ENCODE measurements at places on chromosomes 5 and 9.

DNA sequence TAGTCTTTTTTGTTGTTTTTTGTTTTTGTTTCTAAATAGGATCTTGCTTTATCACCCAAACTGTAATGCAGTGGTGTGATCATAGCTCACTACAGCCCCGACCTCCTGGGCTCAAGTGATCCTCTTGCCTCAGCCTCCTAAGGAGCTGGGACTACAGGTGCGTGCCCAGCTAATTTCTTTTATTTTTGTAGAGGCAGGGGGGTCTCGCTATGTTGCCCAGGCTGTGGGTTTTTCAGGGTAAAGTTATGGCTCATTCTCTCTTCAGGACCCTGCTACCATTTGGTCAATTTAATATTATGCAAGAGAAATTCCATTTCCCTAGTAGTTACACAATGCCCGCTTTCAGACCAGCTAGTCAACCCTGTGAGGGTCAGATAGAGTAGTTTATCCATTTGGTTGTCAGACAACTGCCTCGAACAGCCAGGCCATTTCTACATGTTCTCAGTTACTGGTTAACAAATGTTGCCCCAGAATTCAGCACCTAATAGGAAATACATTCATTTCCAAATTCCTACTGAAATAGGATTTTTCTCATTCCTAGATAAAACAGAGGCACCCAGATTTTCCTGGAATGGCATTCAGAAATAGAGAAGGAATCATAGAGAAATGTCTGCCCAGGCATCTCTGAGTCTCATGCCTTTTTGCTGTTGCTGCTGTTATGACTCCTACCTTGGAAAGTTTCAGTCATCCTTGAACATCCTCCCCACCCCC lies 6.4 kb upstream of the GLIS3 start:
- no peak for DNase-seq

- no peak for DNase-seq
Observed at GRCh38 chr5:39992617-39993202, 567.9 kb upstream of the DAB2 start.

- no peak for DNase-seq
Observed at GRCh38 chr5:84255315-84255714, 129.4 kb downstream of the EDIL3 start.

- DNase-seq, result peak; percentile 85
Observed at GRCh38 chr5:1315709-1316587, 21.1 kb upstream of the TERT start.

GRCh38 chr9:92463984-92464383 lies 18.3 kb downstream of the ASPN start:
- no peak for DNase-seq

DNA sequence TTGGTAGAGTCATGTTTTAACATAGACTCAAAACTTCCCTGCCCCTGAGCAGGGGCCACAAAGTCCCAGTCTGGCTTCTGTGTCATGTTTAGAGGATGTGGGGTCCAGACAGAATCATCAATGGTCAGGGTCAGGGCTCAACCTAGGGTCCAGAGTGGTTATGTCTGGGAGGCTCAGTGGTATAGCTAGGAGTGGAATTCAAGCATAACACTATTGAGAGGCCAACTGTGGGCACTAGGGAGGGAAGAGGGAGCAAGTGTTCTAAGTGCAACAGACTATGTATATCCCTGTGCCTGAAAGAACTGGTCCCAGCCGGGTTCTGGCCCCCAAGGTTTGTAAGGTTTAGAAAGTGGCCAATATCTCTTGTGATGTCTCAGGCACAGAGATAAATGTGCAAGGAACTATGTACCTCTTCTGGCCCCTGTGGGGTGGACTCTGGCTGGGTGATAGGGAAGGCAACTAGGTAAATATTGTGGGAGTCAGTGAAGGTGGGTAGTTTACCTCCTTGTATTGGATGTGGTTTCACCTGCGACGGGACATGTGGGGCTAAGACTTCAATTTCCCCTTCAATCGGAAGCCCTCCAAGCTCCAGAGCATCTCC lies 14.0 kb downstream of the MYORG start:
- no peak for DNase-seq

DNA sequence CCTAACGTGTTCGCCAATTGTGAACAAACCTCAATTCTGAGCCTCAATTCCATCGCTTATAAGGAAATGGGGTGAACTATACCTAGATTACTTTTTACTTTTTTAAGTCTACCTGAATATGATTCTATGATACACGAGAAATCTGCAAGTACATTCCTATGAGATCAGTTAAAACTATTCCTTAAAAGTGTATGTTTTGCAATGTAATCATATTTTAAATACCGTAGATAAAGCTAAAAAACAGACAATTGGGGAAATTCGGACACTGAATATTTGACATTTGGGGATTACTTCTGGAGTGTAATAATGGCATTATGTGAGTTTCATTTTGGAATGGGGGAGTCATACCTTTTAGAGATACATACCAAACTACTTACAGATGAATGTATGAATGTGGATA lies 62.3 kb downstream of the STRBP start:
- DNase-seq, result no peak

Measured in DMS79 (cell line).